HCT116 (cell line): ENCODE measurements at places on chromosomes 3 and 15.

GRCh38 chr3:133856316-133856715, 39.4 kb downstream of the RAB6B start:
- no peak for DNase-seq
- H3K27ac ChIP-seq = no peak overlapping the region
- H3K4me1 ChIP-seq = no peaks in the 10 kb centered on the region

DNA sequence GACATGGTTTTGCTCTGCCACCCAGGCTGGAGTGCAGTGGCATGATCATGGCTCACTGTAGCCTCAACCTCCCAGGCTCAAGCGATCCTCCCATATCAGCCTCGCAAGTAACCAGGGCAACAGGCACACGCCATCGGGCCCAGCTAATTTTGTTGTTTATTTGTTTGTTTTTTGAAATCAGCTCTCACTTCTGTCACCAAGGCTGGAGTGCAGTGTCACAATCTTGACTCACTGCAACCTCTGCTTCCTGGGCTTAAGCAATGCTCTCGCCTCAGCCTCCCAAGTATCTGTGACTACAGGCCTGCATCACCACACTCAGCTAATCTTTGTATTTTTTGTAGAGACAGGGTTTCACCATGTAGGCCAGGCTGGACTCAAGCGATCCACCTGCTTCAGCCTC, 26.3 kb upstream of the PLCH1 start:
- H3K4me1 ChIP-seq = no peaks in the 10 kb centered on the region
- no peaks in the 10 kb centered on the region for H3K27me3 ChIP-seq
- no peak for DNase-seq
- H3K36me3 ChIP-seq = peaks cover 7% of the 10 kb centered on the region

DNA sequence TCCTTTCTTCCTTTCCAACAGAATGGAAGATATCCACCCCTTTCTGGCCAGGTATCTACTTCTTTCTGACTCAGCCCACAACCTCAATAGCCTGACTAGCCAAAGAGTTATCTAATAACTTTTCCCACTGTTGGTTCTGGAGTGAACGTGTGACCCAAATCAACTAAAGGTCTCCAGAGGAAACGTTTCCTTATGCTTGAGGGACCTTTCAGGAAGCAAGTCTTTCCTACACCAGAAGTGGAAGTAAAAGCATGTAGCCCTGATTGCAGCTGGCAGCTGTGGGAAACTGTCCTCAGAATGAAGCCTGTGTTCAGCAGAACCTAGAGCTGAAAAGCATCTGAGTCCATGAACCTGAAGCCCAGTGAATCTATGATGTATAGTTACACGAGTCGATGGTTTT, 34.7 kb upstream of the PHLDB2 start:
- H3K4me3 ChIP-seq = no peak overlapping the region
- no peak overlapping the region for H3K27ac ChIP-seq
- DNase-seq = no peak
- H3K4me1 ChIP-seq = no peaks in the 10 kb centered on the region
- H3K27me3 ChIP-seq = no peaks in the 10 kb centered on the region

DNA sequence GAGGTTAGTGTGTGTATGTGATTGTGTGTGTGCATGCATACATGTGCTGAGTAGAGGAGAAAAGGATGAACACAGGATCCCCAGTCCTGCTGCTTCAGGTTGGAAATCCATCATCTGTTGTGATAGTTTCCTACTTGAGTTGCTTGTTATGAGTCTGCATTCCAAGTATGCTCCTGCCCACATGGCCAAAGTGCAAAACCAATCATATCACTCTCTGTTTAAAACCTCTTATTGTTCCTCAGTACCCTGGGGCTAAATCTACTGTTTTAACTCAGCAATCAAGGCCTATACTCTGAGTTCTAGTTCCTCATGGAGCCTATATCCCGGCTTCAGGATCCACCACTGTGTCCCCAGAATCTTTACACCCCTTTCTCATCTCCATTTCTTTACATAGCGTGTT, 139.9 kb upstream of the TLE3 start:
- no peaks in the 10 kb centered on the region for H3K27me3 ChIP-seq
- H3K4me3 ChIP-seq = no peak overlapping the region
- no peaks in the 10 kb centered on the region for H3K4me1 ChIP-seq
- no peaks in the 10 kb centered on the region for H3K36me3 ChIP-seq
- DNase-seq = no peak

DNA sequence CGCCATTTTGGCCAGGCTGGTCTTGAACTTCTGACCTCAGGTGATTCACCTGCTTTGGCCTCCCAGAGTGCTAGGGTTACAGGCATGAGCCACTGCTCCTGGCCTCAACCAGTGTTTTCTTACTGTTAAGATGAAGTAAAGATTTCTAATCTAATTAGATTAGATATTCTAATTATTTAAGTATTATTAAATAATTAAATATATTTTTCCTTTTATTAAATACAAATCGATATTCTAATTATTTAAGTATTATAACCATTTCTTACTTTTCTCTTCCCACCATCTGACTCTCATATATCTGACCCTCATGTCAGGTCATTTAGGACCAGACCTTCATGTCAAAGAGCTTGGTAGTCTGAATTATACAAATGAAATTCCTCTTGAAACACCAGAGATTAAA, 1291.9 kb upstream of the EPHA6 start:
- H3K27me3 ChIP-seq = no peaks in the 10 kb centered on the region
- no peaks in the 10 kb centered on the region for H3K36me3 ChIP-seq
- no peak overlapping the region for H3K27ac ChIP-seq
- H3K4me1 ChIP-seq = no peaks in the 10 kb centered on the region
- H3K4me3 ChIP-seq = no peak overlapping the region

DNA sequence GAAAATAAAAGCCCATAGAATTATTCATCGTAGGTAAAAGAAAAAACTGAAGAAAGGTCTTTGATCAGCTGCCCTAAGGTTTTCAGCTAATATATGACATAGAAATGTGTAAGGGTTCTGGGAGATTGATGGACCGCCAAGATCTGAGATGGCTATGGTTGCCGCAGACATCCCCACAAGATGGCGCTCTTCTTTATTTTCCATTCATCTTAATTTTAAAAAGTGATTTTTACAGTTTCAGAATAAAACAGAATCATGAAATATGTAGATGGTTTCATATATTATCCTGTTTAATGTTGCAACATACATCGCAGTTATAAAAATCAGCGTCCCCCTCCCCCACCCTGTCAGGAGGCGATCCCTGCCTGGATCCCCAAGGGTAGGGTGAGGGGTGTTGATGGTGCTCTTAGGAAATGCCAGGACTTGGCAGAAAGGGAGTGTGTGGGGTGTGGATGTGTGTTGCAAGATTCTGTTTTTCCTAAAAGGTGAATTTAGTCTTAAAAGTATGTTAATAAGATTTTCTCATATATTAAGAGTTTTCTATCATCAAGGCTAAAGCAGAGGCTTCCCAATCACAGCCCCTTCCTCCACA, 68.8 kb downstream of the ANXA2 start:
- peaks cover 31% of the 10 kb centered on the region for H3K27me3 ChIP-seq
- H3K36me3 ChIP-seq = no peaks in the 10 kb centered on the region
- DNase-seq = no peak
- no peak overlapping the region for H3K27ac ChIP-seq

DNA sequence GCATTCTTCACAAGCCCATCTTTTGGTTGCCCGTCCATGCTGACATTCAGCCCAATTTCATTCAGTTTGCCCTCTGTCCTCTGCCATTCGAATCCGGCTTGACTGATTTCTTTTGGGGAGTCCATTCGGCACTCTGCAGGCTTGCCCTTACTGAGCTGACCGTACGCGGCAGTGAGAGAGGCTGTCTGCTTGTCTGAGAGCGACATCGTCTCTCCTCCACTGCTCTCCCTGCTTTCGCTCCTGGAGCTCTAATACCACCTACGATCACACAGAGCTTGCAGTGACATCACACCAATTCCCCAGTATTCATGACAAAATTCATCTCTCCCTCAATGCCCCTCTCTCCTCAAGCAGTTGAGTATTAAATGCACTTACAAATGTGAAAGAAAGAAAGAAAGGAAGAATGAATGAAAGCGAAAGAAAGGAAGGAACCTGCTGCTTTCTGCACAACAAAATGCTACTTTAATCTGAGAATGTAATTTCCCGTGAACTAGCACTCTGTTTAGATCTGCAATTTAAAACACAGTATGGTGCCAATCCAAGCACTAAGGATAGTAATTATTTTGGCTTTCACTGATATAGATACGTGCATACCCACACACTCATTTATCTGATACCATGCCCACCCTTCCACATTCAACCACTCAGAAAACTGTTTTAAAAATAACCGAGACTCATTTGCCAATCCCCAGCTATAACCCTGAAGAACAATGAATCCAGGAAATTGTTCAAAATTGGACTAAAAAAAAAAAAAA, 89.5 kb downstream of the DHX30 start:
- H3K4me1 ChIP-seq = no peaks in the 10 kb centered on the region
- no peaks in the 10 kb centered on the region for H3K27me3 ChIP-seq
- H3K27ac ChIP-seq = no peak overlapping the region

- no peaks in the 10 kb centered on the region for H3K36me3 ChIP-seq
- H3K4me3 ChIP-seq = no peak overlapping the region
- no peak for DNase-seq
- peaks cover 34% of the 10 kb centered on the region for H3K27me3 ChIP-seq
These were observed 19.5 kb upstream of the CCDC39 start for GRCh38 chr3:180698760-180699270.

- no peaks in the 10 kb centered on the region for H3K36me3 ChIP-seq
- H3K4me3 ChIP-seq = no peak overlapping the region
- no peak for DNase-seq
- no peak overlapping the region for H3K27ac ChIP-seq
- H3K4me1 ChIP-seq = no peaks in the 10 kb centered on the region
- peaks cover 24% of the 10 kb centered on the region for H3K27me3 ChIP-seq
These were observed 45.1 kb downstream of the RSL24D1 start for GRCh38 chr15:55151631-55152030.

DNA sequence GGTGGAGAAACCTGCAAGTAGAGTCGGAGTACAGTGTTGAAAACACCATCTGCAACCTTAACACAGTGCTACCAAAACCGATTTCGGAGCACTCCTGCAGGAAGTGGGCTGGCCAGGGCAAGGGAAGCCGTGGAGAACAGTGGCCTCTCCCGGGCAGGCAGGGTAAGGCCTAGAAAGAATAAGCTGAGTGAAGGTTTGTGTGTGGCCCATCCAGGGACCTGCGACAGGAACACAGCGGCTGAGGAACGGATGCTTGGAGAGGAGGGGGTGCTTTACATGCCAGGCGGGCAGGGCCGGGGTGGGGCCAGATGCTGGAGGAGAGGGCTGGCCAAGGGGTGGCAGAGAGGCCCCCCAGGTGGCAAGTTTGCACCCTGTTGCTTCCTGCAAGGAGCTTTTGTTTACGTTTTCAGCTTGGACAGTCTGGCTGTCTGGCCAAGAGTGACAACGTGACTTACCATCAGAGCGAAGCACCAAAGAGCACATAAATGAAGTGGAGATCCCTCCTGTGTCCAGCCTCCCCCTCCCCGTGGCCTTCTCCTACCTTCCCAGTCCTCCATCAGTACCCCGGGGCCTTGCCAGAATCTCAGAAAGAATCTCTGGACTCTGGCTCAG, 156.5 kb downstream of the PGPEP1L start:
- no peaks in the 10 kb centered on the region for H3K36me3 ChIP-seq
- peak; percentile 35 for DNase-seq
- peaks cover 19% of the 10 kb centered on the region for H3K4me1 ChIP-seq
- H3K4me3 ChIP-seq = peak overlapping the region; percentile 68; the same call in 1 of the 2 replicates

GRCh38 chr3:115877615-115877899, 254.2 kb downstream of the GAP43 start:
- no peaks in the 10 kb centered on the region for H3K4me1 ChIP-seq
- H3K36me3 ChIP-seq = no peaks in the 10 kb centered on the region
- no peak overlapping the region for H3K27ac ChIP-seq
- no peak for DNase-seq

GRCh38 chr15:89442155-89442554, 54.2 kb downstream of the RHCG start:
- no peaks in the 10 kb centered on the region for H3K27me3 ChIP-seq
- no peak overlapping the region for H3K27ac ChIP-seq
- no peak overlapping the region for H3K4me3 ChIP-seq
- DNase-seq = no peak
- H3K36me3 ChIP-seq = no peaks in the 10 kb centered on the region

DNA sequence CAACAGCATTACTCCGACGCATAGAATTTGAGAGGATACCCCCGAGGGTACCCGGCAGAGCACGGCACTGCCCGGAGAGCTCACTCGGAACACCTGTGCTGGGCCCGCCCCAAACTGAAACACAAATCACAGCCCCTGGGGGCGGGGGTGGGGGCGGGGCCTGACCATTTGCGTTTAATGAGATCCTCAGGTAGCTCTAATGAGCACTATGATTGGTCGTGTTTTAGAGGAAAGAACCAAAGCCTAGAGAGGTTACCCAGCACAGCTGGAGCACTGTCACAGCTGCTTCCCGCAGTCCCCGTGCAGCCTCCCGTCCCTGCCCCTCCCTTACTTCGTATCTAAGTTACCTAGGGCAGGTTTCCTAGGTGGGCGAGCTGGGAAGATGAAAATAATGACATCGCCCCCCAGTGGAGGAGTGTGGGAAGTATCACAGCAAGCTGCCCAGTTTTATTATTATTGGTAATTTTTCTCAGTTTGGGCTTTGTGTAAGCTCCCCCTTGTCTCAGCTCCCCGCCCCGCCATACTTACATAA, 187.1 kb downstream of the PDE8A start:
- H3K4me1 ChIP-seq = no peaks in the 10 kb centered on the region
- no peak overlapping the region for H3K4me3 ChIP-seq
- H3K27me3 ChIP-seq = no peaks in the 10 kb centered on the region
- H3K27ac ChIP-seq = no peak overlapping the region

- H3K4me1 ChIP-seq = no peaks in the 10 kb centered on the region
- peaks cover 24% of the 10 kb centered on the region for H3K27me3 ChIP-seq
- H3K27ac ChIP-seq = no peak overlapping the region
These were observed 21.8 kb upstream of the KLHL6 start for GRCh38 chr3:183577346-183577745.
